H4 (cell line): ENCODE measurements at places on chromosomes 3 and 15. TPM values are rescaled to one million over a fixed set of nuclear protein-coding genes. Genes with fewer than 3 reads are reported as not detected.

Gene FAH
- total RNA-seq: 50.3 and 56.6 TPM in 2 replicates

Gene TPRG1
- 0.35 and 1.8 TPM in 2 replicates for total RNA-seq

Gene PLCH1
- total RNA-seq: 0.62 and 1.1 TPM in 2 replicates

Gene LRRN1
- 1.6 and 1.9 TPM in 2 replicates for total RNA-seq

Gene ATP10A
- 1.3 and 2.4 TPM in 2 replicates for total RNA-seq

Gene CFAP20DC
- 3.9 and 8.8 TPM in 2 replicates for total RNA-seq

Gene MESD
- 23.8 and 28.9 TPM in 2 replicates for total RNA-seq

Gene CAMKV
- total RNA-seq: not detected in 2 replicates

Gene MKRN2OS
- not detected in 2 replicates for total RNA-seq

Gene RTP3
- total RNA-seq: 0.06 and 0.41 TPM in 2 replicates

Gene MESP2
- total RNA-seq: not detected in 2 replicates
